ENCODE measurements at places on chromosomes 7 and 10. TPM values are rescaled to one million over a fixed set of nuclear protein-coding genes. Genes with fewer than 3 reads are reported as not detected.

The ASB15 gene
- total RNA-seq: not detected

The C7orf57 gene
- not detected for total RNA-seq

The SORCS1 gene
- 0.14 TPM for total RNA-seq

The OGDHL gene
- 0.14 TPM for total RNA-seq

The CNPY1 gene
- total RNA-seq: not detected

The PRRT4 gene
- total RNA-seq: not detected

The NFE2L3 gene
- total RNA-seq: 3.1 TPM

The MEIG1 gene
- not detected for total RNA-seq
